ENCODE measurements at places on chromosomes 1 and 21.

GRCh38 chr1:107706182-107706581 lies 258.8 kb downstream of the VAV3 start:
- DNase-seq = no peak

- no peak for DNase-seq
Observed at GRCh38 chr1:226865590-226865989, 4.8 kb upstream of the PSEN2 start.

GRCh38 chr21:25512095-25513081 lies 94.9 kb downstream of the MRPL39 start:
- DNase-seq = no peak

GRCh38 chr1:47190509-47190855 lies 646 bp upstream of the PDZK1IP1 start:
- DNase-seq = no peak

GRCh38 chr1:200302192-200302920 lies 107.5 kb downstream of the ZNF281 start:
- DNase-seq = no peak

GRCh38 chr1:196449460-196449859 lies 158.8 kb downstream of the KCNT2 start:
- no peak for DNase-seq
